ENCODE measurements at places on chromosomes 11 and 22.

DNA sequence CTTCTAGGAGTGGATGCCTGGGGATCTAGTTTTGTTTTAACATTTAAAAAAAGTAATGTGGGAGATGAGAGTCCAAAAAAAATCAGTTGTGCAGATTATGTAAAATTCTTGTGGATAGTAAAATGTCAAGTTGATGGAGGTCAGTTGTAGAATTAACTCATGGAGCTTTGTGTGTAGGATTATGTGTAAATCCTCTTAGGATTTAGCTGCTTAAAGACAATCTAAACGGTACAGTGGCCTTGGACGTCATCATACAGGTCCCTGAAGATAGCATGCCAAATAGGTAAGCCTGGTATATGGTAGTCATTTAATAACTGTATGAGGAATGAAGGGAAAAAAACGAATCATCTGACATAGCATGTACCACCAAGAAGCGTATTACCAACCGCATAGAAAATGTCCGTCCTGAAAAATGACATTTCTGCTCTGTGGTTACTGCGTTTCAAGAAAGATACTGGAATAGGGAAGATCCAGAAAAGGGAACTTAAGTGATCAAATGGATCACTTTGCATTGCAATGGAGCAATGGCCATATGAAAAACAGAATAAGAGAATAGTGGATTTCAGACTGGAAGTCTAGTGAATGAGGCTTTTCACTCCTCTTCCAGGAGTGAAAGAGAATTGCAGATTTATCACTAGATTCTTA lies 61.3 kb downstream of the BCL2L13 start:
- DNase-seq = no peak

DNA sequence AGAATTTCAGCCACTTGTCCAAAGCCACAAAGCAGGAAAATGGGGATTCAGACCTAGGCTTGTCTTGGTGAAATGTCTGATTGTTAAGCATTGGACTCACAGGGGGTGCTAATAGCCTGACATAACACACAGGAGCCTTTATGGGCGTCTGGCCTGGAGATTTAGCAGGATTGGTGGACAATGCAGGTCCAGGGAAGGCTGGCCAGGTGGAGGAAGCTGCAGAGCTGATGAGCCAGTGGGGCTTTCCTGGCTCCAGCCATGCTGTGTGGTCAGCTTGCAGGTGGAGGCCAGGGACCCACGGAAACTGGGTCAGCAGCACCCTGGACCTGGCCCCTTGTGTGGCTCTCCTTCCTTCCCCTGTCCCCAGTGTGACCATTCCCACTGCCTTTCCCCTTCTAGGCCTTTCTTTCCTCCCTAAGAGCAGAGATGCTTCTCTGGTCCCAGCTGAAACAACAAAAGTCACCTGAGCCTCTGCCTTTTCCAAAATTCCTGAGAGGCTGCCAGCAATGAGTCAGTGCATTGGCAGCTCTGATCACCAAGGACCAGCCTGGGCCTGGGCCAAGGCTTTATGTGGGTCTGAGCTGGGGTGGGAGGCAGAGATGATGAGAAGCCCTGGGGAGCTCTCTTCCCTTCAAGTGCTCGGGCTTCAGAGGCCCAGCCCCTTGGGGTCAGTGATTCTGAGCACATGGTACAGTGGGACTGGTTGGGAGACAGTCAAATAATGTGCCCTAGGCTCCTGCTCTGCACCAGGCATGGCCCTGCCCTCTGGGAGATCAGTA lies 85.2 kb downstream of the CCDC81 start:
- DNase-seq = no peak

GRCh38 chr11:67213178-67213621 lies 53.1 kb upstream of the GRK2 start:
- DNase-seq = no peak

GRCh38 chr11:112382561-112382960 lies 121.9 kb upstream of the PLET1 start:
- no peak for DNase-seq

DNA sequence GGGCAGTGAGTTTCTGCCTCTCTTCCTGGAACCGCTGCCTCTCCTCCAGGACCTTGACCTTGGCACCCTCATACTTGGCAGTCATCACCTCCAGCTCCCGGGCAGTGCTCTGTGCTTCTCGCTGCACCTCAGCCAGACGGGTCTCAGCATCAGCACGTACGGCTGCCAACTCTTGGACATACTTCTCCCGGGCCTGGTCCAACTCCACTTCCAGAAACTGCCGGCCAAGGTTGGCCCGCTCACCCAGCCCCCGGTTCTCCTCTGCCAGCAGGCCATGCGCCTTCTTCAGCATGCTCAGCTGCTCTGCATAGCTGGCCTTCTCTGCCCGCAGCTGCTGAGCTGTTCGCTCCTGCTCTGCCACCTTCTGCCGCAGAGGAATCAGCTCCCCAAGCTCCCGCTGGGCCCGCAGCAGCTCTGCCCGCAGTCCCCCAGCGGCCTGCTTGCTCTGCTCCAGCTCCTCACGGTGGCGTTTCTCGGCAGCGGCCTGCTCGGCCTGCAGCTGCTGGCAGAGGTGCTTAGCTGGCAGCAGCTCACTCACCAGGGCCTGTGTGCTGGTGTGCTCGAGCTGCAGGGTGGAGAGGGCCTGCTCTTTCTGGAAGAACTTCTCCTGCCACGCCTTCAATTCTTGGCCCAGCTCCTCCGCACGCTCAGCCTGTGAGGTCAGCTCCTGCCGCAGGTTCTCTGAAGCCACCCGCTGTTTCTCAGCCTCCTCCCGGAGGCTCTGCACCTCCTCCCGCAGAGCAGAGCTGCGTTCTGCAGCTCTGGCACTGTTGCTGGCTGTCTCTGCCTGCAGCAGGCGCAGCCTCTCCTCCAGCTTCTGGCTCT lies 14.4 kb downstream of the IL18BP start:
- no peak for DNase-seq

- DNase-seq = no peak
These were observed 124.1 kb upstream of the MPPED2 start for GRCh38 chr11:30710221-30710620.
